T follicular helper cell (primary cell): ENCODE measurements at places on chromosomes 16 and 17.

DNA sequence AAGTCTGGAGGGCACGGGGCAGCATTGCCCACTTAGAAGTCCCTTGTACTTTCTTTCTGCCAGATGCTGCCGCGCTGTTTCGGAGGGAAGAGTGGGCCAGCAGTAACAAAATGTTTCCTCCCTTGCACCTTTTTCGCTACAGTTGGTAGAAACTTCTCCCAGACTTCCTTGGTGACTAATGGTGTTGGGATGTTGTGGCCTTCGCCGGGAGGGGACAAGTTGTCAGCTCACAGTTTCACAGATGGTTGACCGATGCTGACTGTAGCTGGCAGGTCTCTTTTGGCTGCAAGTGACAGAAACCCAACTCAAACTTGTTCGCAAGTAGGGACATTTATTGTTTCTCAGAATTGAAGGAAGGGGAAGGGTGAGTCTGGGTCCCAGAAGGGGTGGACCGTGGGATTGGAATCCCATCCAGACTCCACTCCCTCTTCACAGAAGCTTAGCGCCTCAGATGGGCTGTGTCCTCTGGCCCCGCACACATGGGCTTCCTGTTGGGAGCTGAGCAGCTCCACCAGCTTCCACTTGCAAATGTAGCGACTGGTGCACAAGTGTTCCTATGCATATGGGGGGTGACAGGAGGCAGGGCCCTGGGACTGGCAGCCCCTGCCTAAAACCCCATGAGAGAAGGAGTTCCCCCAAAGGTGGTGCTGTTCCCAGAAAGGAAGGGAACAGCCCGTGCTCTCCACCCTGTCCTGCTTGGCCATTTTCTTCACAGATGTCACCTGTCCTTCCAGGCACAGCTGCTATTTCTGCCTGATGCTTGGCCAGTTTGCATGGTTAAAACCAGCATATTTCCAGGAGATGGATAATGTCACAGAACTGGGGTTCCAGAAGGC is 30.9 kb upstream of the RPRML start:
- no peak for DNase-seq

GRCh38 chr17:40341808-40342503 is 22.6 kb downstream of the GJD3 start:
- DNase-seq, result no peak

DNA sequence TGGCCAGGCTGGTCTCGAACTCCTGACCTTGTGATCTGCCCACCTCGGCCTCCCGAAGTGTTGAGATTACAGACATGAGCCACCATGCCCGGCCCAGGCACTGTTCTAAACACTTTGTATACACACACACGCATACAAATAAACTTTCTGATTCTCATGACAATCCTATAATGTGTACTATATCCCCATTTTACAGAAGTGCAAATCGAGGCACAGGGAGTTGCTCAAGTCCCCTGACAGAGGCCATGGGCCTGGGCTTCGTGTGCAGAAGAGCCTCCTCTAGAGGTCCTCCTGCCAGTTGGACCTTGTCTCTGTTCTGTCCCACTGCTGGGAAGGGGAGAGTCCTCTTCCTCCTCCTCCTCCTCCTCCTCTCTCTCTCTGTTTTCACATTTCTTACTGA is 9.9 kb upstream of the GPRC5B start:
- DNase-seq, result no peak

DNA sequence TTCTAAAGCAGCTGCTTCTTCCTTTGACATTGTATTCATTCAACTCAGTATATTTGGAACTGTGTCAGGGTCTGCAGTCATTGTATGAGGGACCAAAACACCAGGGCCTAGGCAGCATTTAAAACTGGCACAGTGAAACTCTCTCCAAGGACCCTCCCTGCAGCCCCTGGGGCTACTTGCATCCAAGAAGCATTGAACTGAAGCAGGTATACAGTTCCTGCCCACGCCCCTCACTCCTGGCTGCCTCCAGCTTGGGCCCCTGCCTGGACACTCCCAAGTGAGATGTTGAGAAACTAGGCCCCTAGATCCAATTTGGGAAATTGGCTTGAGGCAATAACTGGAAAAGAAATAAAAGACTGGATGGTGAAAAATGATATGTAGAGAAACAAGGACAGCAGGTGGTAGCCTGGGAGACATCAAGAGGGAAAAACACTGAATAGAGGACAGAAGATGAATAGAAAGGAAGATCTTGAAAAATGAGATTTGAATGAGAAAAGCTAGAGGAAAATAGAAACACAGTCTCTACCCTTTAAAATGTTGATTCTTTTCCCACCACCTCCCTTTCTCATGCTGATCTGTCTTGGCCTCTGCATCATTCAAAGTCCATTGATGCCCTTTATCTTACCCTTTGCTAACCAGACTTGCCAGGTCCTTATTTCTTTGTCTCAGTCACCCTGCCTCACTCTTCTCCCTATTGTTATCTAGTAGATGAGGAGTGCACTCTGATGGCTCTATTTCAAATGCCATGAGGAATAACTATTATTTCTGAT is 368.8 kb upstream of the CDH8 start:
- DNase-seq, result no peak

DNA sequence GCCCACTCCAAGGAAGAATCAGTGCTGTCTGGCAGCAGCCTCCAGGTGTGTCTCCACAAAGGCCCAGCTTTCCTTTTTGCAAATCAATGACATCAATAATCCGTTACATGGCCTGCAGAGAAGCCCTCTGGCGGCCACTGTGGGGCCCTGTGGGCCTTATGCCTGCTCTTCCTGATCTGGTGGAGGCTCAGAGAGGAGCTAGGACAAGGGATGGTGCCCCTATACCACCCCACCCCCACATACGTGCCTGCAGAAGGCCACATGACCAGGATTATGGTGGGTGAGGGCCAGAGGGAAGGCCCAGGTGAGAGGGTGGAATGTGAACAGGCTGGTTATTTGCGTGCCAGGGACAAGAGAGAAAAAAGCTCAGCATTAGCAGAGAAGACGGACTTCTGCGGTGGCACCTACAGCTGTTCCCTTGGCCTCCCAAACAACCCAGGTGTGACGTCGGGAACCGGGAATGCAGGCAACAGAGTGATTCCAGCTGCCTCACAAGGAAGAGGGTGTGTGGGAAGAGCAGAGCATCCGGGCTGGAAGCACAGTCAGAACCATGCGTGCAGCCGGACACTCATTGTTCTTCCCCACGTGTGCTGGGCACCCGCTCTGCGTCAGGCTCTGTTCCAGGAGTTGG is 22.5 kb downstream of the EIF4A3 start:
- no peak for DNase-seq

GRCh38 chr16:74592847-74593246 is 14.1 kb downstream of the GLG1 start:
- DNase-seq, result no peak

GRCh38 chr16:85418978-85419491 is 194.1 kb upstream of the GSE1 start:
- no peak for DNase-seq

DNA sequence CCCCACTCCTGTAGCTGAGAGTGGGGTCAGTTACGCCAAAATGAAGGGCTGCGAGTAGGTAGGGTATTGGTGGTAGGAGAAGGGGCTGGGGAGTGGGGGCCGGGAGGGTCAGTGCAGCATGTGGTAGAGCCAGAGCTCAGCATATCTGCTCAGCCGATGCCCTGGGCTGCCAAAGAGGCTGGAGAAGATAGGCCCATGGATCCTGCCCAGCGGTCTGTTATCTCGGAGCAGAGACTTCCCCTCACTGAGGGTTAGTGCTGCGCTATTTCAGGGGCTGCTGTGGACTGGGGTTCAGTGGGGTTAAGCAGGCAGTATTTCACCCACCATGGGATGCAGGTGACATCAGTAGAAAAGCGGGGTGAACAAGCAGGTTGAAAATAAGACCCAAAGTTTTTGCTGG is 19.7 kb downstream of the RHBDL3 start:
- DNase-seq, result no peak
